Astrocyte of the cerebellum (primary cell): ENCODE measurements at places on chromosomes 1 and 21.

DNA sequence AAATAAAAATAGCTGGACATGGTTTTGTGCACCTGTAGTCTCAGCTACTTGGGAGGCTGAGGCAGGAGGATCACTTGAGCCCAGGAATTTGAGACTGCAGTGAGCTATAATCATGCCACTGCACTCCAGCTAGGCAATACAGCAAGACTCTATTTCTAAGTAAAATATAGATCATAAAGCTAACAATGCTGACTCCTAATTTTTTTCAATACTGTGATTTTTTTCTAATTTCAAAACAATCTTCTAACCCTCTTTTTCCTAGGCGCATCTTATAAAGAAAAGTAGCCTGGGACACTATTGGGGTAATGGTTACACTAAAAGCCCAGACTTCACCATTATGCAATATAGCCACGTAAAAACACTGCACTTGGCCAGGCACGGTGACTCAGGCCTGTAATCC, 81.3 kb downstream of the PTPN14 start:
- no peak for DNase-seq

GRCh38 chr1:163131981-163132380, 62.8 kb downstream of the RGS4 start:
- no peak for DNase-seq

DNA sequence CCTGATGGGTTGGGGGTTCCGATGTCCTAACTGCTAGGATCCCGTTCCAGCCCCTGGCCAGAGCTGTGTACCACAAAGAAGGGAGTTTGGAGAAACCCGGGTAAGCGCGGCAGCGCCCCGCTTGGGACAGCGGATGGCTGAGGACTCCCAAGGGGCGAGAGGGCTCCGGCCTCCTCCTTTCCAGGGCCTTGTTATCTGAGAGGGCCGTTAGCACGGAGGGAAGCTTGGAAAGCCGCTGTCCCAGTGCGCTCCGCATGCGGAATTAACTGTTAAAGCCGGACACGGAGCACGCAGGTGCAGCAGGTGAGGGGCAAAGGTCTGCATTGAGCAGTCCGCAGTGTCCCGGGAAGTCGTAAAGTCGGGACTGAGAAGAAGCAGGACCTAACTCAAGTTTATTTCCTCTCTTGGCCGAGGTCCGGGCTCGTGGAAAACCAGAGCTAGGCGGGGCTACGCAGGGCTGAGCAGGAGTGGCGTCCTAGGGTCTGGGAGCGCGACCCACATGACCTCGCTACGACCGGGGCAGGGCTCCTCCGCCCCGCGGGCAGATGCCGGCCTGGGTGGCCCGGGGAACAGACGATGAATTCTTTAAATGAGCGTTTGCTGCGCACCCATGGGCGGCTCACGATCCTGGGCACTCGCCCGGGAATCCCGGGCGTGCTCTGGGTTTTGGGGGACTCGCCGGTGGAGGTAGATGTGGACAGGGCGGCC, 4.5 kb downstream of the LHX4 start:
- no peak for DNase-seq

- DNase-seq: no peak
Measured at GRCh38 chr1:84540759-84541158, 33.5 kb downstream of the CTBS start.

DNA sequence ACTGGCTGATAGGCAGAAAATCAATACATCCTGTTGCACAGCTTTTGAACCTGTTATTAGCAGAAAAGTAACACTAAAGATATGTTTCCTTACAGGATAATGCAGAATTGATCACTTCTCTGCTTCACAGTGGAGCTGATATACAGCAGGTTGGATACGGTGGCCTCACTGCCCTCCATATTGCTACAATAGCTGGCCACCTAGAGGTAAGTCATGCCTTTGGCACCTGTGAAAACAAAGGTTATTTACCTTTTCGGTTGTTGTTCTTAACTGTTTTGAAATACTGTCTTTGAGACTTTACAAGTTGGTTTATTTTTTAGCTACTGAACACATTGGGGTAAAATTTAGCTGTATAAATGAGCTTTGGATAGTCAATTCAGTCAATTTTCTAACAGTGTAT, 36.3 kb downstream of the TNNI3K start:
- no peak for DNase-seq

- no peak for DNase-seq
Measured at GRCh38 chr21:27564684-27565301, 597.9 kb upstream of the ADAMTS5 start.

DNA sequence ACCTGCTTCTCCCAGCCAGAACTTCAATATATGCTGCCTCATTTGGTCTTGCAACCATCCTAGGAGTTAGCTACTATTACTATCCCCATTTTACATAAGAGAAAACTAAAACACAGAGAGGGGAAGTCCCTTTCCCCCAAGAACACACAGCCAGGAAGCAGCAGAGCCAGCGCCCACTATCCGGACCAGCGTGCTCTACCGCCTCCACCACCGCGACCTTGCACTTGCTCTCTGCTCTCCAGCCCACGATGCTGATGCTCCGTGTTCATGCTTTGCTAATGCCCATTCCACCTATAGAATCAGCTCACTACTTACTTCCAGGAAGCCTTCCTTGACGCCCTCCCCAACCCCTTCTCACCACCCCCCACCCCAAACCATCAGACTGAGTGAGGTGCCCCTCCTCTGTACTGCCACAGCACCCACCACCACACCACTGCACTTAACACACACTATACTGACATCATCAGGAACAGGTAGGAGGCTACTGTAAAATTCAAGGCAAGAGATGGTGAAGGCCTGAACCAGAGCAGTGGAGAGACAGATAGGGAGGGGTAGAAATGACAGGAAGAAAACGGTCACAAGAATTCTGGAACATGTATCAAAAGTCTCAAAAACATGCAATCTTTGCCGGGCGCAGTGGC, 9.4 kb downstream of the TMEM53 start:
- DNase-seq: no peak

GRCh38 chr1:151621351-151621750, 9.5 kb downstream of the SNX27 start:
- no peak for DNase-seq

DNA sequence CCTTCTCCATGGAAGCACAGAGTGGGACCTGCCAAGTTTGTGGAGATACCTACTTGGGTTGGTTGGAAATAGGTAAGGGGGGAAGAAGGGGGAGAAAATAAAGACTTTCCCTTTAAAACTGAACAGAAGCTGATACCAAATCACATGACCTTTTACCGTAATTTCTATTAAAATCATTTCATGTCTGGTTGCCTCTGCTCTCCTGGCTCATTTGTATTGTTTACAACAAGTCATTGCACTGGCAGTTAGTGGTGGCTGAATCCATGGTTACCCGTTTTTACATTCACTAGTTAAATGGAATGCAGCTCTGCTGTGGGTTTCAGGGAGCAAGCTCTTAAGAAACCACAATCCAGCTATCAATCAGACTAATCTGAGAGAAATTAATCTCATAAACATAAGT, 353.7 kb upstream of the ESRRG start:
- peak; percentile 60 for DNase-seq

- no peak for DNase-seq
Measured at GRCh38 chr1:116699605-116700004, 32.1 kb upstream of the IGSF3 start.

- no peak for DNase-seq
Measured at GRCh38 chr1:4733446-4734177, 79.2 kb downstream of the AJAP1 start.

GRCh38 chr1:23779826-23780371, 1.7 kb downstream of the PITHD1 start:
- no peak for DNase-seq

GRCh38 chr1:203173566-203173965, 2.1 kb downstream of the MYBPH start:
- DNase-seq: no peak
